ENCODE measurements at places on chromosomes 1 and 21.

GRCh38 chr1:5253036-5253435, 598.6 kb downstream of the AJAP1 start:
- DNase-seq = no peak

DNA sequence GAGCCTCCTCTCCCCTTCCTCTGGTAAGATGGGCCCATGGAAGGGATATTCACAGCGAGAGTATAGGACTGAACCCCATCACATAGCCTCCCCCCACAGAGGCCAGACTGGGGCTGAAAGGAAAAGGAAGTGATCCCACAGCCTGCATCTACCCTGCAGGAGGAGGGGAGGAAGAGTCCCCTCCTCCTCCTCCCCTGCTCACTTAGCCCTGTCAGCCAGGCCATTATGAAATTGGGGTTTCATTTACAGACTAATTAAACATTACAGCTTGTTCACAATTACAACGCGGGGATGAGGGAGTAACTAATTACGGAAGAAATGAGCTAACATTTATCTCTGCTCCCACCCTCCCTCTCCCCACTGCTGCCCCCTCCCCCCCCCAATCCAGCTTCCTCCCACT, 25.4 kb downstream of the DMAP1 start:
- no peak for DNase-seq

DNA sequence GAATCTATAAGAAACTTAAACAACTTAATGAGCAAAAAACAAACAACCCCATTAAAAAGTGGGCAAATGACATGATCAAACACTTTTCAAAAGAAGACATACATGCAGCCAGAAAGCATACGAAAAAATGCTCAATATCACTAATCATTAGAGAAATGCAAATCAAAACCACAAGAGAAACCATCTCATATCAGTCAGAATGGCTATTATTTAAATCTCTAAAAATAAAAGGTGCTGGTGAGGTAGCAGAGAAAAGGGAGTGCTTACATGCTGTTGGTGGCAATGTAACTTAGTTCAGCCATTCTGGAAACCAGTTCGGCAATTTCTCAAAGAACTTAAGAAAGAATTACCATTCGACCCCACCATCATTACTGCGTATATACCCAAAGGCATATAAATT, 147.7 kb downstream of the FAF1 start:
- no peak for DNase-seq

GRCh38 chr1:221268295-221268694, 389.1 kb downstream of the HLX start:
- peak; percentile 54 for DNase-seq

- DNase-seq = no peak
Observed at GRCh38 chr21:33698087-33698860, 56.0 kb downstream of the ITSN1 start.

- no peak for DNase-seq
Observed at GRCh38 chr1:61234587-61234919, 152.2 kb downstream of the NFIA start.

- no peak for DNase-seq
Observed at GRCh38 chr1:182200025-182200812, 138.7 kb upstream of the ZNF648 start.

DNA sequence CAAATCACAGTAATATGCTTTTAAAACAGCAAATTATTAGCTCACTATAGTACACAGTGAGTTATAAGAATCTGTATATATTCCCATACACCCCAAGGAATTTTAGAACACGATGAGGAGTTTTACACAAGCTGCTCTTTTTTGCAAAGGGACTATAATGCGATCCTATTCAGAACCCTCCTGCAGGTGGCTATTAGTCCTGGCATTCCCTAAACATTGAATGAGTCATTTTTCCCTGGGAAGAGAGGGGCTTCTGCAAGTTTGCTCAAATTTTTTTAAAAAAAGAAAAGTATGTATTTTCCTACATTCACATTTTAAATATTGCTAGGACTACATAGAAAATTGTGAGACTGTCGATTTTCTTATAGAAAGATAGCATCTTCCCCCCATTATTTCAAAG, 106.3 kb downstream of the COL11A1 start:
- no peak for DNase-seq

DNA sequence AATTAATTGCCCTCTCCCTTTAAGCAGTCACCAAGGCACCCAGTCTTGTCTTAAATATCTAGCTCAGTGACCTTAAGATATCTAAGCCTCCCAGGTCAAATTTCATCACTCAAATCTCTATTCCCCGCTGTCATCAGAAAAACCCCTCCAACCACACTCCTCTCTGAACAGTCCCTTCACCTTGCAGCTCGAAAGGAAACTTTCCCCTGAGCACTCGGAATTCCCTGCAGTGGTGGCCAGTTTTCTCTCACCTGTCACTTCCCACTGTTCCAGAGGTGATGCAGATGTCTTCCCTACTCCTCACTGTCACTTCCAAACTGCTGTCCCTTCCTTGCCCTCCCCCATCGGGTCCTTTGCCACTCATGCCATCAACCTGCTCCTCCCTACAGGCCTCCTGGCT, 15.3 kb upstream of the SSX2IP start:
- no peak for DNase-seq

DNA sequence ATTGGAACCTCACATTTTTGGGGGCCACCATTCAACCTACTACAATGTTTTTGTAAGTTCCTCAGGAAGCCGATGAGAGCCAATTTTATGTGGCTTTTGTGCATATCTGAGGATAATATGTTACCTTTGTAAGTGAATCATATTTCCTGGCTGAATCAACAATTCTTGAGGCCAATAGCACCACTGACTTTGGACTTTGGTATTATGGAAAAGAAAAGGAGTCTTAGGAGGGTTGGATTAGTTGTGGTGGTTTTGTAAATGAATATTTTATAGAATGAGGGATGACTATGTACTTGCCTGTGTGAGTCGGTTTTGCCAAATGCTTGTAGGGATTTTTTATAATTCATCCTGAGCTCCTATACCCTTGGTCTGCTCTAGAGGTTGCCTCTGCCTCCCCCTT, 181.5 kb upstream of the HMGB4 start:
- no peak for DNase-seq

DNA sequence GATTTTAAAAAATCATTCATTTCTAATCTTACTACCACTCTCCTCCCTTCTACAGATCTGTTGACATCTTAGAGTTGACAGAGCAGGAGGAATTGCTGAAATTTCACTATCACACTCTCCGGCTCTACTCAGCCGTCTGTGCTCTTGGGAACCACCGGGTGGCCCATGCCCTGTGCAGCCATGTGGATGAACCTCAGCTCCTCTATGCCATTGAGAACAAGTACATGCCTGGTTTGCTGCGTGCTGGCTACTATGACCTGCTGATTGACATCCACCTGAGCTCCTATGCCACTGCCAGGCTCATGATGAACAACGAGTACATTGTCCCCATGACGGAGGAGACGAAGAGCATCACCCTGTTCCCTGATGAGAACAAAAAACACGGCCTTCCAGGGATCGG, 276.7 kb downstream of the ZP4 start:
- no peak for DNase-seq

DNA sequence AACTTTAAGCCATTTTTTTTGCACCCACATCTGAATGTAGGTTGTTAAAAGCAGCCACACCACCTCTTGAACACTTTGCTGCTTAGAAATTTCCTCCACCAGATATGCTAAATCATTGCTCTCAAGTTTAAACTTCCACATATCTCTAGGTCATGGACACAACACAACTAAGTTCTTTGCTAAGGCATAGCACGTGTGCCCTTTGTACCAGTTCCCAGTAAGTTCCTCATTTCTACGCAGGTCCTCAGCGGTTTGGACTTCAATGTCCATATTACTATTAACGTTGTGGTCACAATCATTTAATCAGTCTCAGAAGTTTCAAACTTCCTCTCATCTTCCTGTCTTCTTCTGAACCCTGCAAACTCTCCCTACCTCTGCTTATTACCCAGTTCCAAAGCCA, 661.6 kb upstream of the PKN2 start:
- DNase-seq = no peak

DNA sequence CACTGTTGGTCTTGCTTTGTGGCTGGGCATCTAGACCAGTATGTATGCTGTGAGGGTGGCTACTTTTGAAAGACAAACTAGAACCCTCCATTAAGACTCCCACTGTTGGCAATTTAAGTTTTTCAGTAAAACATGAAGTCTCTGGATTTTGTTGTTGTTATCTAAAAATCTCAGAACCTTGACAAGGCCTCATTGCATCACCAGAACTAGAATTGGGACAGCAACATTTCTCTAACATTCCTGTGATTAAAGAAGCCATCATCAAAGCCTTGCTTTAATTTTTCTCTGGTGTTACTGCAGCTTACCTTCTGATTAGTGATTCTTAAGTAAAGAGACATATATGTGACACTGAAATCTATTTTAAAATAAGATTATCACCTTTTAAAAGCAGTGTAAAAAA, 4.5 kb downstream of the TRIM67 start:
- no peak for DNase-seq

DNA sequence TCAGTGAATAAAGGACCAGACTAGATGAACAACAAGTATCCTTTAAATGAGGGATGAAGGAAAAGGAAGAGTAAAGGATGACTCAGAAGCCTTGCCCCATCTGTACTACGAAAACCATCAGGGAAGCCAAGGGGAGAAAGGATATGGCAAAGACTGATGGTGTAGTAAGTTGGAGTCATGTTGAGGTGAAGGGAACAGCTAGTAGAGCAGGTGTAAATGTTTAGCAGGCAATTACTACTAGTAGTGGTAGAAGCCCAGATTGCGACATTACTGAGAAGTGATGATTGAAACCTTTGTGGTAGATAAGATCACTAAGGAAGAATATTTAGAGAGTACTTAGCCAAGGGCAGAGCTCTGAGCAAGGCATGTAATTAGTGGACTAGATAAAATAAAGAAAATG, 84.0 kb downstream of the PHTF1 start:
- no peak for DNase-seq

- DNase-seq = no peak
Observed at GRCh38 chr21:33847588-33848248, 67.9 kb downstream of the ATP5PO start.

DNA sequence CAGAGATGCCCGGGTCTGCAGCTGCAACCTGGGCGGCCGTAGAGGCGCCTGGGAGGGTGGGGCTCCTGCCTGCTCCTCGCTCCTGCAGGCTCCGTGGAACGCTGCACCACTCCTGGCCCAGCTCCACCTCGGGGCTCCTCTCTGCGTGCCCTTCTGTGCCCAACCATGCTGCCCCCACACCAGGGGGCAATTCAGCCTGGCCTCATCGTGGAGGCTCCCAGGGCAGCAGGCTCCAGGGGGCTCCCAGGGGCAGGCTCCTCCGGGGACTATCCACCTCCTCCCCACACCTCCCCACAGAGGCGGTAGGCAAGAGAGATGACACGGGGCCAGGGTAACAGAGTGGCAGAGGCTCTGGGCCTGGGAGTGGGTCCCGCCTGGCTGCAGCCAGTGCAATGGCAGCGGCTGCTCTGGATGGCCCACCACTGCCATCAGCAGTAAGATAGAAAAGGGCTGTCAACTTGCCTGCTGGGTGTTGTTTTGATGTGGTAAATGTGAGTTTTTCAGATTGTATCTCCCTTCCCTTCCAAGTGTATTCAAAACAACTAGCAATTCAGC, 22.4 kb upstream of the LRRC8C start:
- no peak for DNase-seq

DNA sequence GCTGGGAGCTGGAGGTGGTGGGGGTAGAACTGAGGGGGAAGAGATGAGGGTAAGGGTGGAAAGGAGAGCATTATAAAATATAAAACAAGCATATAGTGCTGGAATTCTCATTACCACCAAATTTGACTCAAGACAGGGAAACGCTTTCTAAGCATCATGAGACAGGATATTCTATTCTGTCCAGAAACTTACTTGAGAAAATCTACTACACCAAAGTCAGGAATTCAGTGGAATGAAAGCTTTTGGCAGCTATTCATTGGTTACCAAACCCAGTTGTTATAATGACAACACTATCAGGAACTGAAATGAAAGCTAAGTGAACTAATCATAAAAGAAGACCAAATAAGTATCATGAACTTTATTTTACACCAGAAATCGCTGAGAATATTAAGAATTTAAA, 14.5 kb downstream of the AIDA start:
- DNase-seq = peak; percentile 16

DNA sequence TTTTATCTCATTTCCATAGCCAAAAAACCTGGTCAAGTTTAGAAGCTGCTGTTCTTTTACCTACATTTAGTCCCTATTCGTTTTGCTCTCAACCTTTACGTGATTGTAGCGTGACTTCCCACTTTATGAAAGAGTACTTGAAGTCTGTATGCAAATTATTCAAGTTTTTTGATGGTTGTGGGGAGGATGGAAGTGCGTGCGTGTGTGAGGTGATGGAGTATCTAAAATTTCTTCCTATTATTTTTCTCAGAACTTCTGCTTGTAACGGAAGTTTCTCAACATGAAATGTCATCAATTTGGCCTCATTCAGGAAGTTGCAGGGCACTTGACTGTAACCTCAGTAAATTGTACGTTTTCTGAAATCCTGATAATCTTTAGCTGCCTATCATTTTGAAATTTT, 64.0 kb downstream of the SAMSN1 start:
- no peak for DNase-seq

GRCh38 chr1:109296782-109297181, 10.0 kb downstream of the MYBPHL start:
- no peak for DNase-seq

DNA sequence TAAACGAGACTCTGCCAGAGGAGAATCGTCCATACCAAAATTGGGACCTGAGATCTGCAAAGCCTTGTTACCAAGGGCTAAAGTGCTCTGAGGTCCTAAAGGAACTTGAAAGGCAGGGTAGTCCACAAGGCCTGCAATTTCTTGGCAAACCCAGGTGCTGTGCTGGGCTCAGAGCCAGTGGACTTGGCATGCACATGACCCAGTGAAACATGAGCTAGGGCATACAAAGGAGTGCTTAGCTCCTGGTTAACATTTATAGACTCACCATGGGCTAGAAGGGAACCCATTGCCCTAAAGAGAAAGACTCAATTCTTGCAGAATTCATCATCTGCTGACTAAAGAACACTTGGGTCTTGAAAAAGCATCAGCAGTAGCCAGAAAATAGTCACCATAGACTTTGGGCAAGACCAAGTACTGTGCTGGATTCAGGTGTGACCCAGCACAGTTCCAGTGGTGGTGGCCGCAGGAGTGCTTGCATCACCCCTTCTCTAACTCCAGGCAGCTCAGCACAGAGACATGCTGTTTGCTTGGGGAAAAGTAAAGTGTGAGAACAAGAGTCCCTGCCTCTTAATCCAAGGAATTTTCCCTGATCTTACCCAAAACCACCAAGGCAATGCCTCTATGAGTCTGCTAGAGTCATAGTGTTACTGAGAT, 1069.4 kb upstream of the ADGRL2 start:
- DNase-seq = no peak
